T47D (cell line): ENCODE measurements at places on chromosomes 6 and 20.

- DNase-seq = no peak
Measured at GRCh38 chr6:79993012-79993910, 11.2 kb upstream of the TTK start.

GRCh38 chr6:153073841-153074240 lies 57.2 kb downstream of the RGS17 start:
- no peak for DNase-seq

DNA sequence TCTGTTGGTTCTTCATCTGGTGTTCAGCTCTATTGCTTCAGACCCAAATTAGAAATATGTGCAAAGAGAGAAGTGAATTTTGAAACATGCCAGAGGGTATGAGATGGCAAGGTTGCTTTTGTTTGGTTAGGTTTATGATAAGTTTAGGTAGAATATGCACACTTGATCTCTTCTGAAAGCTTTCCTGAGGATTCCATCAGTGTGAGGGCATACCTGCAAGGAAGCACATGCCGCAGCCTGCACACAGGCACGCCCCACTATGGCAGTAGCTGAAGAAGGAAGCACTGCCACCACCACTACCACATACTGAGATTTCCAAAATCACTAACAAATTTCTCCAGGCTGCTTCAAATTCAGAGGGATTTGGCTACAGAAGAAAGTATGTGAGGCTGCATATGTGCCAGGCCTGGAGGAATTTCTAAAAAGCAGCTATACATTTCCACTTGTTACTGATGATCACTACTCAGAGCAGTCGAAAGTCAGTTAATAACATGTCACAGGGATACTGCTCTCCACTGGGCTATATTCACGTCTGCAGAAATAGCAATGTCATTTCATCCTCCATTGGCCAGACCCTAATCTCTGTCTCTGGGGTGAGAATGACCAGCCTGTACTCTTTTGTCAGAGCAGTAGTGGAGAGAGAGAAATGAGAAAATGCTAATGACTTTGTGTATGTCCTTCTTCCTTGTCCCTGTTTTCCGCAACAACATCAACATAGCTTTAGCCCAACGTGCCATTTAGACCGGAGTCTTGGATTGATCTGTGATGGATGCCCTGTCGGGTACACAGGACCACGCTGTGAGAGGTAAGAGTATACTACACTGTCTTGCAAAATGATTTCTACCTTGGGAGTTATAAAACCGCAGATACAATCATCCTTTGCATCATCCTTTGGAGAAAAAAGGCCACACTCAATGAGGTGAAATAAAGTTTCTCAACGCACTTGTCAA lies 396.7 kb downstream of the LAMA2 start:
- DNase-seq = no peak

GRCh38 chr20:34260208-34260942 lies 19.2 kb downstream of the ASIP start:
- no peak for DNase-seq

DNA sequence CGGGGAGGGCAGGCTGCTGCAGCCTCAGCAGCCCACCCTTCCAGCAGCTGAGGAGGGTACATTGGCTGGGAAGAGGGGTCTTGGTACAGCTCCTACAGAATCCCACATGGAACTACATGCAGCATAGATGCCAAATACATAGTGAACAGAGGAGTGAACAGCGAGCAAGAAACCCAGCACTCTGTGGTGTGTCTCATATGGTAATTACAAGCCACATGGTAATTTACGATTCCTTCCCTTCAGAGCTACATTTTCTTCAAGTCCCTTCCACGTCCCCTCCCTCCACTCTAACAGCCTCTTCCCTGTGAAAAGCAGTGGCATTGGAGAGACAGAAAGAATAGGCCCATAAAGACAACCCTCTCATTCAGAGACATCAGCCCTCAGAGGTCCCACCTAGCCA lies 167.7 kb downstream of the SYNDIG1 start:
- no peak for DNase-seq

DNA sequence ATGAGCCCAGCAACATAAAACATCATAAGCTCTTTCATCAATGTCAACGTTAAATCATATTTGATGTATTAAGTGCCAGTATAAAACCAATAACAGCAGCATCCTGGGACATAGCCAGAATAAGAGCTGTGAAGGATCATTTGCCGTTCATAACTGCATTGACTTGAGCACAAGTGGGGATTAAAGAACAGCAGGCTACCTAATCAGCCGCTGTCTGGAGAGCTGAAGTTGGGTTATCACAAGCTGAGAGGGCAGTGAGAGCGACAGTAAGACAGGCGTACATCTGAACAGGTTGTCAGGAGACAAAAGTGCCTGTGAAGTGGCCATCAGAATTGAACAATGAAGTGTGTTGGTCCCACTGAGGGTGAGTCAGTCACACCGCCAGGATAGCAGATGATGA lies 269.6 kb downstream of the GRIK2 start:
- no peak for DNase-seq

- no peak for DNase-seq
Measured at GRCh38 chr6:24455061-24455460, 34.3 kb downstream of the GPLD1 start.

- no peak for DNase-seq
Measured at GRCh38 chr6:11262242-11262641, 29.8 kb upstream of the NEDD9 start.

DNA sequence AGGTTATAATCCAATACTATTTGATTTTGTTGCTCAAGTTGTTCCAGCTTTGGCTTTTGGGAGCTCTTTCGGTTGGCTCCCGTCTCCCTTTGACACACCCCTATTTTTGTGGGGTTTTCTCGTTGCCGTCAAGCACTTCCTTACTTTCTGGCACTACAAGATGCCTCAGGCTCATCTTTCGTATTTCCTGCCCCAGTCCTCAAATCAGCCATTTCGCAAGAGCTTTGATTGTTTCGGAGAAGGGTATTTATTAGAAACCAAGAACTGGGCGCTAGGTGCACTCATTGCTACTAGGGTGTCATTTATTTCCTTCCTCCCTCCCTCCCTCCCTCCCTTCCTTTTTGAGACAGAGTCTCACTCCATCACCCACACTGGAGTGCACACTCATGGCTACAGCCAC lies 13.3 kb upstream of the SOX12 start:
- no peak for DNase-seq

DNA sequence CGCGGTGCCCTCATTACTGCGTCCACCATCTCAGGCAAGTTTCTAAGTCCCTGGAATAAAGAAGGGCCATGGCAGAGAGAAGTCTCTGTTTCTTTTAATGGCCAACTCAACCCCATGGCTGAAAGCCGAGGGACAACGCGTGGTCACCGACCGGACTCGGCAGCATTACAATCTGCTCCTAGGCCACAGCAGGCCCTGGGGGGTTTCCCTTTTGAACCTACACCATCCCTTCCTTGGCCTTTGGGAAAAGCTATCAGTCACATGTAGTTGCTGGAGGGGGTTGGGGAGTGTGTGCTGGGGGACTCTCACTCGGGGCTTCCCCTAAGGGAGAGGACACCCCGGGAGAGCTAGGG lies 11.1 kb upstream of the FAM83C start:
- DNase-seq = no peak

- DNase-seq = no peak
Measured at GRCh38 chr20:58268421-58268821, 40.0 kb upstream of the ANKRD60 start.

- DNase-seq = no peak
Measured at GRCh38 chr20:51121272-51121671, 98.4 kb upstream of the KCNG1 start.

DNA sequence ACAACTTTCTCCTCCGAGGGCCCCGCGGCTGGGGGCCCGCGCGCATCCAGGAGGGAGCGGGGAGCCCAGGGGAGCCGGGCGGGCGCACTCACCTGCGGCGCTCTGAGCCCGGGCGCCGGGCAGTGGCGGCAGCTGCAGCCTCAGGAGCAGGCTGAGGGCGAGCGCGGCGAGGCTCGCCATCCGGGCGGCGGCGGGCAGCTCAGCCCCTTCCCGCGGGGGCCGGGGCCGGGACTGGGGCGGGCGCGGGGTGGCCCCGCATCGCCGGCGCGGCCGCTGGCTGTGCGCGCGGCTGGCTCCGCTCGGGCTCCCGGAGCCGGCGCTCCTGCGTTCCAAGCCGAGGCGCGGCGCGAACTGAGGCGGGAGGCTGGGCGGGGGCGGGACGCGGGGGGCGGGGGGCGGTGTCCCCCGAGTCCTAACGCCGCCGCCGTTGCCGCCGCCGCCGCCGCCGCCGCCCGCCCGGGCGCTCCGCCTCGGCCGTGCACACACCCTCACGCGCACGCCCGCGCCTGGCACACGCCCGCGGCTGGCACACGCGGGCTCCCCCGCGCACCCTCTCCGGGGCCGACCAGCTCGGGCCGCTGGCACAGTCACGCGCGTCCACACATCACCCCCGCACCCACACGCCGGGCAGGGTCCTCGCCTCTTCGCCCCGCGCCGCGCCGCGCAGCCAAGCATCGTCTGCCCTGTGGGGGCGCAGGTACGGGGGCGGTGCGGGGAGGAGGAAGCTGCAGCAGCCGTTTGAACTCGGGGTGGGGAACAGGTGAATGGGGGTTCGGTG lies at the start of gene PTPRT:
Gene PTPRT (minus strand): TSS at position 353 of the 778 bp plus-strand sequence. CDS start 173 bp downstream, at position 180.
- no peak for DNase-seq

DNA sequence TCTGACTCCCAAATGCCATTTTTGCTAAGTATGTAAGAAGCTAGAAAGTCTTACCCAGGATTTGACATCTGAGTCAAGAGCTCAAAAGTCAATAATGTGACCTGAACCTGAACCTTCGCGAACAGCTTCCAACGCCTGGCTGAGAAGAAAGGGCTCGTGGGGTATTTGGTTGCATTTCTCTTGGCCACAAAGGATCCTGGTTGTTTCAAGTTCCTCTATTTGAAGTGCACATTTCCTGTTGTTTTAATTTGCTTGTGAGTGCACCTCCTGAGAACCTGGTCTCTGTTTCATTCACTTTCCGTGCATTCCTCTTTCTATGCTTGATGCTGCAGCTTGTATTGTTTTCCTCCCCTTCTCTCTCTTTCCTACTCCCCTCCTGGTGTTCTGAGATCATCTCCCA lies 212.5 kb downstream of the FOXA2 start:
- DNase-seq = no peak

DNA sequence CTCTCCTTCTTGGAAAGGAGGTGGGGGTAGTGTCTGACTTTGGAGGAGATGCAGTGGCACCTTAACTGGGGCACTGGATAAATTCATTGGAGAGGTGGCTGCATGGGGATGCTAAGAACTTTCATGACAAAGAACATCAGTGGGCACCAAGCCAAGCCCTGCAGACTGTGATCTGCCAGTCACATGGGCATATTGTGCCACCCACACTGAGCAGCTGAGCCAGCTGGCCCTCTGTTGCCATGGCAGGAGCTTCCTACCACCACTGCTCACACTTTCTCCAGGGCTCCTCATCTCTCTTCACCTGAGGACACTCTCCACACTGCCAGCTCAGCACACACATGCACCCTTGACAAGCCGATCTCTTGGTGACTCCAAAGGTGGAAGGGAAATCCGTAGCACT lies 715.6 kb downstream of the QKI start:
- DNase-seq = no peak

DNA sequence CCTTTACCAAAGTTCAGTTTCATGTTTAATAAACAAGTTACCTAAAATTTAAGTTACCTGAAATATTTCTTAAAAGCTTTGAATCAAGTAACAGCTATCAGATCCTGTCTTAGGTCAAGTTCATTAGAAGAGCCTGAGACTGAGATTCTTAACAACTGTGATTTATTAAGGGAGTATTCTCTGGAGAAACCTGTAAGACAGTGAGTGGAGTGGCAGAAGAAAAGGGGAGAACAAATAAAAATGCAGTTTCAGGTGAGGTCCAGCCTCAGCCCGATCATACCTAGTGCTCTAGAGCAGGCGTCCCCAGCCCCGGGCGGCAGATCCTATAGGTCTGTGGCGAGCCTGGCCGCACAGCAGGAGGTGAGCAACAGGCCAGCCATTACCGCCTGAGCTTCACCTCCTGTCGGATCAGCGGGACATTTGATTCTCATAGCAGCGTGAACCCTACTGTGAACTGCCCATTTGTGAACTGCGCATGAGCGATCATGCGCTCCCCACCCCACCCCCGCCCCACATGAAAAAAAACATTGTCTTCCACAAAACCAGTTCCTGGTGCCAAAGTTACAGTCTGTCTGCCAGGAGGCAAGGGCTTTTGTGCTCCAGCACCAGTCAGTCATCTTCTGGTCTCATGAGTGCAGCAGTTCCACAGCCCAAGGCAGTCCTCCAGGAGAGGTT lies 59.2 kb upstream of the ADGRB3 start:
- DNase-seq = peak; percentile 54

GRCh38 chr6:5250451-5250850 lies 10.3 kb downstream of the LYRM4 start:
- DNase-seq = no peak

DNA sequence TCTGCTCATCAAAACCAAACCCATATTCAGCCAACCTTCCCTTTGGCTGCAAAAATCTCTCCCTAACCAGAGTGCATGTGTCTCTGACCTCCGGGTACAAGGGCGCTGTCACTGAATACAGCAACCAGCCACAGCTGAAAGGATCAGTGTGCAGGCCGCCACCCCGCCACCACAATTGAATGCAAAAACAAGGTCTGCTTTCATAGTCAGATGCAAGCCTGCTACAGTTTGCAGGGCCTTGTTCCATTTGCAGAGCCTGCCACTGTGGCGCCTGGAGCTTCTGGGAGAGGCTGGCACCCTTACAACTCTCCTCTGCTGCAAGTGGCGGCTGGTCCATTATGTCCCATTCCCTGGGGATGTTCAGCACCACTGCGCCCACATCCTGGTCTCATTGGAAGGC lies 23.5 kb downstream of the MDGA1 start:
- no peak for DNase-seq

- DNase-seq = no peak
Measured at GRCh38 chr6:142290851-142291250, 11.0 kb upstream of the ADGRG6 start.

GRCh38 chr20:42113236-42113635 lies 495.1 kb upstream of the CHD6 start:
- no peak for DNase-seq

GRCh38 chr6:33985947-33986346 lies 159.9 kb downstream of the GRM4 start:
- DNase-seq = no peak

DNA sequence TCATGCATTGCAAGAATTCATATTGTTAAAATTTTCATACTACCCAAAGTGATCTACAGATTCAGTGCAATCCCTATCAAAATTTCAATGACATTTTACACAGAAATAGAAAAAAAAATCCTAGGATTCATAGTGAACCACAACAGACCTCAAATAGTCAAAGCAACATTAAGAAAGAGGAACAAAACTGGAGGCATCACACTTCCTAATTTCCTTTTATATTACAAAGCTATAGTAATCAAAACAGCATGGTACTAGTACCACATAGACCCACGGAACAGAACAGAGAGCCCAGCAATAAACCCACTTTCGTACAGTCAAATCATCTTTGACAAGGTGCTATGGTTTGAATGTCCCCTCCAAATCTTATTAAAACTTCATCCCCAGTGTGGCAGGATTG lies 39.7 kb downstream of the NTSR1 start:
- DNase-seq = no peak

DNA sequence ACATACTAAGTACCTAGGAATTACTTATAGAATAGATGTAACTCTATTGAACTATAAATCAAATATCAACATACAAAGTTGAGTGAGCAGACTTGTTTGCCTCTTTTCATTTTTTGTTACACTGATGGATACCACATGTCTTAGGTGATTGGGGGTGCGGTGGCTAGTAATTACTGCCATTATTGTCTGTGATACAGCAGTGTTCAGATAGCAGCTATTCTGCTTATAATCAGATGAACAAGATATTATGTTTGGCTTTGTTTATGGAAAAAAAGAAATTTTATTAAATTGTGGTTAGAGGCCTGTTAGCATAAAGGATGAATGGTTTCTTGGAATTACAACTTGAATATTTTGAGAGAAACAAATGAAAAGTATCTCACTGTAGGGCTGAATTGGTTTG lies 55.9 kb downstream of the KCNQ5 start:
- no peak for DNase-seq

GRCh38 chr6:90370493-90370959 lies 73.9 kb upstream of the BACH2 start:
- DNase-seq = no peak
